Endodermal cell (in vitro differentiated cells): ENCODE measurements at places on chromosomes 4 and X. TPM values are rescaled to one million over a fixed set of nuclear protein-coding genes. Genes with fewer than 3 reads are reported as not detected.

AWAT2 gene
- total RNA-seq, result not detected in 2 replicates

ERVMER34-1 gene
- total RNA-seq, result 1.2 to 3.2 TPM (median 3.1 TPM) in 3 replicates

SMIM10 gene
- total RNA-seq, result 1.2 and 1.6 TPM in 2 replicates

REPS2 gene
- total RNA-seq, result 4.3 to 8.1 TPM (median 4.3 TPM) in 3 replicates

LUZP4 gene
- not detected in 2 replicates for total RNA-seq

MAGEA10 gene
- total RNA-seq, result not detected in 2 replicates

PRSS48 gene
- total RNA-seq, result not detected in 3 replicates

OPHN1 gene
- 4.9 to 5.7 TPM (median 5.0 TPM) in 3 replicates for total RNA-seq

SPANXC gene
- not detected in 3 replicates for total RNA-seq

G3BP2 gene
- total RNA-seq, result 176 to 222 TPM (median 185 TPM) in 3 replicates

NHSL2 gene
- total RNA-seq, result 3.0 to 8.6 TPM (median 6.9 TPM) in 3 replicates

FAM53A gene
- 3.3 to 5.1 TPM (median 3.7 TPM) in 3 replicates for total RNA-seq

PPID gene
- total RNA-seq, result 27.5 to 38.9 TPM (median 36.7 TPM) in 3 replicates

MAGED4 gene
- 74.5 to 96.5 TPM (median 84.0 TPM) in 3 replicates for total RNA-seq

XK gene
- total RNA-seq, result 0.13 and 0.27 TPM in 2 replicates

AR gene
- 1.0 to 1.7 TPM (median 1.5 TPM) in 3 replicates for total RNA-seq

SPINK2 gene
- total RNA-seq, result 0.62 TPM in 1 of 3 replicates, not detected in the others

NPNT gene
- total RNA-seq, result 1.6 to 11.2 TPM (median 2.5 TPM) in 3 replicates

SPP1 gene
- 0.31 to 1.4 TPM (median 0.76 TPM) in 3 replicates for total RNA-seq

TSR2 gene
- total RNA-seq, result 41.0 to 54.1 TPM (median 54.0 TPM) in 3 replicates

GABRE gene
- 10.5 and 13.3 TPM in 2 replicates for total RNA-seq

SPATA18 gene
- 1.4 to 2.2 TPM (median 1.4 TPM) in 3 replicates for total RNA-seq

PASD1 gene
- not detected in 3 replicates for total RNA-seq

SMIM31 gene
- not detected in 2 replicates for total RNA-seq

GSX2 gene
- total RNA-seq, result not detected in 3 replicates

HSFX3 gene
- not detected in 3 replicates for total RNA-seq

AGTR2 gene
- not detected in 3 replicates for total RNA-seq

FBXL5 gene
- 59.7 and 60.3 TPM in 2 replicates for total RNA-seq

PCDH18 gene
- total RNA-seq, result 9.2 and 9.6 TPM in 2 replicates

SLC34A2 gene
- total RNA-seq, result 2.9 to 4.3 TPM (median 4.2 TPM) in 3 replicates

HPSE gene
- total RNA-seq, result 1.1 and 1.8 TPM in 2 replicates

PDE6B gene
- 12.4 to 15.9 TPM (median 14.8 TPM) in 3 replicates for total RNA-seq

TEX11 gene
- 0.68 to 0.76 TPM (median 0.75 TPM) in 3 replicates for total RNA-seq

FGA gene
- total RNA-seq, result 3.1 and 3.2 TPM in 2 replicates

TLR8 gene
- total RNA-seq, result not detected in 3 replicates

KCNE5 gene
- 1.7 to 3.6 TPM (median 2.4 TPM) in 3 replicates for total RNA-seq

BMPR1B gene
- 2.8 to 4.7 TPM (median 3.2 TPM) in 3 replicates for total RNA-seq

SSX4 gene
- 1.5 and 1.7 TPM in 2 replicates for total RNA-seq

FAM133A gene
- total RNA-seq, result 0.22 to 0.54 TPM (median 0.38 TPM) in 3 replicates

SYNPO2 gene
- total RNA-seq, result 0.37 and 0.63 TPM in 2 replicates

RNF128 gene
- total RNA-seq, result 0.43 and 0.48 TPM in 2 replicates

NDST4 gene
- 0.11 and 0.31 TPM in 2 replicates for total RNA-seq

STS gene
- 0.99 to 2.7 TPM (median 2.1 TPM) in 3 replicates for total RNA-seq

ARAP2 gene
- total RNA-seq, result 2.2 and 3.0 TPM in 2 replicates

OTUD6A gene
- total RNA-seq, result not detected in 2 replicates

APOOL gene
- 12.9 and 14.3 TPM in 2 replicates for total RNA-seq

MAGIX gene
- 0.54 and 1.2 TPM in 2 replicates for total RNA-seq

GAGE2A gene
- not detected in 3 replicates for total RNA-seq

SLC10A4 gene
- 0.52 to 1.5 TPM (median 0.55 TPM) in 3 replicates for total RNA-seq

GPRASP2 gene
- total RNA-seq, result 20.8 to 24.5 TPM (median 21.3 TPM) in 3 replicates

HELQ gene
- 10.8 to 14.7 TPM (median 14.5 TPM) in 3 replicates for total RNA-seq

PGAM4 gene
- 0.61 TPM in 1 of 3 replicates, not detected in the others for total RNA-seq

NUP62CL gene
- total RNA-seq, result 4.3 and 6.4 TPM in 2 replicates

TMEM154 gene
- total RNA-seq, result 0.81 and 1.9 TPM in 2 replicates

MBNL3 gene
- total RNA-seq, result 12.7 to 22.1 TPM (median 17.0 TPM) in 3 replicates

FRG1 gene
- total RNA-seq, result 31.6 to 37.3 TPM (median 34.5 TPM) in 3 replicates
